GM23248 (cell line): ENCODE measurements at places on chromosomes 2 and 18. TPM values are rescaled to one million over a fixed set of nuclear protein-coding genes. Genes with fewer than 3 reads are reported as not detected.
A peak's percentile ranks its signal among the peaks of the same experiment; 100 is the strongest.

The KCNJ3 gene
- not detected in 2 replicates for total RNA-seq

The MPHOSPH10 gene
- total RNA-seq: 18.8 and 18.9 TPM in 2 replicates

The DGKD gene
- total RNA-seq: 4.0 and 5.1 TPM in 2 replicates

The EN1 gene
- total RNA-seq: 7.0 and 9.1 TPM in 2 replicates

The OR6B2 gene
- total RNA-seq: not detected in 2 replicates

The IHH gene
- not detected in 2 replicates for total RNA-seq

The GPR45 gene
- total RNA-seq: not detected in 2 replicates

The GPR17 gene
- not detected in 2 replicates for total RNA-seq

The CSRNP3 gene
- 0.43 and 1.1 TPM in 2 replicates for total RNA-seq

The DIPK1C gene
- total RNA-seq: not detected in 2 replicates

GRCh38 chr18:26255695-26256622 is 29.7 kb downstream of the TAF4B start:
- DNase-seq: no peak

GRCh38 chr2:173019755-173020154 is 55.9 kb upstream of the MAP3K20 start:
- no peak for DNase-seq

- DNase-seq: no peak
Measured at GRCh38 chr2:62941413-62941812, 109.2 kb upstream of the OTX1 start.

DNA sequence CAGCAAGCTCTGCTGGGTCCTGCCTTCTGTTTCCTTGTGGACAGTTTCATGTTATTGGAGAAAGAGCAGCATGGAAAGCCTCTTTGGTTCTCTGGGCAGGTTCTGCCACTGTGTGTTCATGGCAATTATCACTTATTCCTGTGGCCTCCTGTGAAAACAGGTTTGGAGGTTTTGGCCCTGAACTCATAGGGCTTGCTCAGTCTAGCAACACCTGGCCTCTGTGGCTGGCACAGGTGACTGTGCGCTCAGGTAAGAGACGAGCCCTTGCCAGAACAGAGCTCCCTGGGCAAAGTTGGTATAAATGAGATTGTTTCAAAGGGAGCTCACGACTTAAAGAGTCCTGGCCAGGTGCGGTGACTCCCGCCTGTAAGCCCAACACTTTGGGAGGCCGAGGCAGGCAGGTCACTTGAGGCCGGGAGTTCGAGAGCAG is 5.7 kb downstream of the CEP68 start:
- no peak for DNase-seq

- no peak for DNase-seq
Measured at GRCh38 chr2:158006961-158007719, 94.5 kb upstream of the UPP2 start.

DNA sequence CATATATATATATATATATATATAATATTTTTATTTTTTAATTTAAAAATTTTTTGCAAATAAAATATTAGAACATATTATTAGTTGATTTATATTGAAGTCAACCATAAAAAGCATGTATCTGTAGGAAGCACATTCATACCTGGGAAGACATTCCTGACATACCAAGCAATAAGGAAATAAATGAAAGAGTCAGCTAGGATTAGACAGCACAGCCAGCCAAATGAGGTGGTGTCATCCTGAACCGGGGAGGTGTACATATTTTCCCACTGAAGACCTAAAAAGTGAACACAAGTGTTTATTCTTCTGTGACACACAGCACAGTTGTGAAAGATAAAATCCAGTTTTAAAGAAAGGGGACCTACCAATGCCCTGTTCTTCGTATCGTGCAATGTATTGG is 149.2 kb downstream of the ABCA12 start:
- no peak for DNase-seq

GRCh38 chr18:42474577-42474976 is 519.5 kb downstream of the PIK3C3 start:
- no peak for DNase-seq

DNA sequence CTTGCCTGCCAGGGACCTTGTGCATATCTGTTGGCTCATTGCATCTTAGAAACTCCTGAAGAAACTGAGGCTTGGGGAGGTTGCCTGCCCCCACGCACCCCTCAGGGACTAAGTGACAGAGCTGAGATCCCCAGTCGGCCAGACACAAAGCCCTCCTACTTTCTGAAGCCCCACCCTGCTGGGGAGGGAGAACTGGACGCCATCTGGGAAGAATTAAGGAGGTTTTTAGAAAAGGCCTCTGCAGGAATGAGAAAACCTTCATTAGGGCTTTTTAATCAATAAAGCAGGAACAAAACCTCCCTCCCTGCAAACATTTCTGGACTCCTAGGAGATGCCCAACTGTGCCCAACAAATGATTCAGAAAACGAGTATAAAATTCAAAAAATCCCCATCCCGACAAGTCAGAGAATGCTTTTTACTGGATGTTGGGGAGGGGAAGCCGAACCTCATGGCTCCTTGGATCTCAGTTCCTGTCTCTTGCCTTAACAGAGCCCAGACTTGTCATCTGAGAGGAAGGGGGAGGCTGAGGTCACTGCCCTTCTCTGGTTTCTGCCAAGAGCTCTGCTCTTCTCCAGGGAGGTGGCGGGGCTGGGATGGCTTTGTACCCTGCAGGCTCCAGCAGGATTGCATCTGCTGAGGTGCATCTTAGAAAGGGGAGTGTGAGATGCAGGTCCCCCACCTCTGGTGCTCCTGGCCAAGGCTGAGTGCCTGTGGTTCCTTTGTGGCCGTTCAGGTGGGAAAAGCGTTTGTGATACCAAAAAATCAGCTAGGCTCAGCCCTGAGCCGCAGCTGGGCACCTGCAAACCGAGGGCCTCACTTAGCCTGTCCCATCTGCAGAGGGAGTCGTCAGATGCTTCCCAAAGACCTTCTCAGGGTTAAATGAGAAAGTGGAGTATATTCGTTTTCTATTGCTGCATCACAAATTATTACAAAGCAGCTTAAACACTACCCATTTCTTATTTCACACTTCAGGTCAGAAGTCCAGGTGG is 142.4 kb downstream of the ZFP36L2 start:
- DNase-seq: peak; percentile 78

- DNase-seq: peak; percentile 8
Measured at GRCh38 chr2:200275295-200276013, 31.0 kb upstream of the SPATS2L start.

GRCh38 chr2:228699400-228699799 is 517.9 kb upstream of the SPHKAP start:
- DNase-seq: peak; percentile 34

- DNase-seq: peak; percentile 98
Measured at GRCh38 chr18:54776282-54776977, 51.8 kb upstream of the RAB27B start.

DNA sequence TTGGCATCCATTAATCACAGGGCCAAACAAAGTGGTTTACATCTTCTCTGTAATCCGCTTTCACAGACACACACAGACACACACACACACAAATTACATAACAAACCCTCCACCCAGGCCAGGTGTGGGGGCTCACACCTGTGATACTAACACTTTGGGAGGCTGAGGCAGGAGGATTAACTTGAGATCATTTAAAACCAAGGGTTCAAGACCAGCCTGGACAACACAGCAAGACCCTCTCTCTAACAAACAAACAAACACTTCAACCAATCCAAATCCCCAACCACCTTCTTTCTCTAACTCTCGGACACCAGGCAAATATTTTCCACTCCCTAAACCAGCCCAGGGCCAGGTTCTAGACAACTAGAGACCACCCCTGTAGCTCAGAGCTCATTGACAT is 79.5 kb upstream of the XPO1 start:
- no peak for DNase-seq

DNA sequence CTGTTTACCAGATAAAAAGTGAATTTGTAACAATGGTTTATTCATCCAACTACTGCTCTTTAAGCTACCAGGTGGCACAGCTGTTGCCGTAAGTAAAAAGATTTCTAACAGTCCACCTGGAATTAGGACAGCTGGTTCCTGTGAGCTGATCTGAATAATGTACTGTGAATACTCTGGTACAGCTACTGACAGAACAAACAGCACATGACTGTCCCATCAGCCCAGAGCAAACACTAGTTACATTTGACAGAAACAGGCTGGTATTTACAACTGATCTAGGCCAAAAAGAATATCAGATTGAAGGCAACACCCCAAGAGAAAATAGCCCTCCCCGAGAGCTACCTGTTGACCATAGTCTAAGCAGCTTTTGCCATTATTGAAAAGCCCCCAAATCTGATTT is 840.4 kb downstream of the CPS1 start:
- DNase-seq: no peak

DNA sequence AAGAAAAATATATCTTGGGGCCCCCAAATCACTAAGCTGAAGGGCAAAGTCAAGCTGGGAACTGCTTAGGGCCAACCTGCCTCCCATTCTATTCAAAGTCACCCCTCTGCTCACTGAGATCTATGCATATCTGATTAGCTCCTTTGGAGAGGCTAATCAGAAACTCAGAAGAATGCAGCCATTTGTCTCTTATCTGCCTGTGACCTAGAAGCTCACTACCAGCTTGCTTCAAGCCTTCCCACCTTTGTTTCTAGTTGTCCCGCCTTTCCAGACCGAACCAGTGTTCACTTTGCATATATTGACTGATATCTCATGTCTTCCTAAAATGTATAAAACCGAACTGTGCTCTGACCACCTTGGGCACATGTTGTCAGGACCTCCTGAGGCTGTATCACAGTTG is 479.4 kb downstream of the METTL4 start:
- no peak for DNase-seq

GRCh38 chr18:36066001-36066400 is 1.4 kb downstream of the RPRD1A start:
- peak; percentile 57 for DNase-seq

DNA sequence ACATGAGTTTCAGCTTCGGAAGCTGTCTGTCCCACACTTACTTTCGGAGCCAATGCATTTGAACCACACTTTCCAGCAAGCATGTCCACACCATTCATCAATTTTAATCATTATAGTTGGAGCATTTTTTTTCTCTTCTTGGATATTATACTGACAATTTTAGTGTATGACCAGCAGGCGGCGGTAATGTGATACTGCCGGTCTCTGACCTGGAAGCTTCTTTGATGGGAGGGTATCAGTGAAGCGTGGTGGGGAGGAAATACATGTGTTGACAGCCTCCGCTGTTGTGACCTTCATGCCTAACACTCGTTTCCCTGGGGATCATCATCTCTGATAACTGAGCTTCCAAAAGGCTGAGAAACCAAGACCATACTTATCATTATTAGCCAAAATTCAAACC is 231.7 kb downstream of the GBX2 start:
- no peak for DNase-seq

GRCh38 chr2:85119900-85120299 is 13.3 kb upstream of the TCF7L1 start:
- DNase-seq: no peak

DNA sequence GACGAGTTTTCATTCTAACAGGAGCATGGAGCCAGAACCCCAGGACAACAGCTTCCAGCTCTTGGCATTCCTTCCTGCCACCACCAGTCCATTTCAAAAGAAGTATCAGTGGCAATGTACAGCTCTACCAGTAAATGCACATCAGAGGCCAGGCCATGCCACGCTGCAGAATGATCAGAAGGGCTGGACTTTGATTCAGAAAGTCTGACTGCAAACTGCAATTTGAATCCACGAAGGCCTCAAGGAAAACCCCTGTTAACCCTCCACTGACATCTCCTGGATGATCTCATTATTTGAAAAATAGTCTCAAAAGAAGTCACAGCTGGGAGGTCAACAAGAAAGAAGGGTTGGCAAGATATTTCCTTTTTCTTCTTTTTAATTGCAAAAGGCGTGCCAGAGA is 119.2 kb downstream of the MYO5B start:
- DNase-seq: no peak

DNA sequence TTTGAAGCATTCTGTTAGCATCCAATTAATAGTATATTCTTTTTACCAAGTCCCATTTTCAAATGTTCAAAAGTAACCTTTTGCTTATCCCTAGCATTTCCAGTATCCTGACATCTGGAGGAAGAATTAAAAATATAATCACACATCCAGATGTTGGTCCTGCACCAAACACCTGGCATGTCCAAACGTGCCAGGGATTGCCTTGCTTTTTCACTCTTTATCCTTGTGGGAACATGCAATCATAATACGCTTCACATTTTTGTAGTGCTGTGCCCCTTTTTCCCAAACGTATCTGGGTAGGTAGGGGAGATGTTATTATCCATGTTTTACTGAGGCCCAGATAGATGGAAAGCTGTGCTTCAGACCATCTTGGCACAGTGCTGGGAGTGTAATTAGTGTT is 133.0 kb downstream of the TPGS2 start:
- no peak for DNase-seq

- DNase-seq: peak; percentile 70
Measured at GRCh38 chr18:51110073-51110797, 80.2 kb downstream of the SMAD4 start.

DNA sequence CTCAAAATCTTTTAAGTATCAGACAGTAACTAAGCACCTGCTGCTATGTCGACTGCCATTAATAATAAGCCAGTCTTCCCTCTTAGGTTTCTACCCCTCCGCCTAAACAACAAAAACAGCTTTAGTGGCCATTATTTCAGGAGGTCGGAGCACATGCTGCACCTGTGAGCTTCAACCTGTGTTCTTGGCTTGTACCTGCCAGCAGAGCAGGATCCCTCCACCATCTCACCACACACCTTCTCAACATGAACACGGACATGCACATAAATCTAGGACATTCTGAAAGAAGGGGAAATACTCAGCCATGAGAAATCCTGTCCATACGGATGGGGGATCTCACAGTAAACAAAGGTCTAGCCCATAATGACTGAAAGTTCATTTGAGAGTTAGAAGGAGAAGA is 3.7 kb downstream of the CYB5A start:
- DNase-seq: no peak

- DNase-seq: peak; percentile 91
Measured at GRCh38 chr18:45324495-45325113, 290.7 kb upstream of the SLC14A2 start.

- no peak for DNase-seq
Measured at GRCh38 chr18:50806208-50806616, 13.6 kb downstream of the MRO start.

GRCh38 chr18:20975077-20975476 is 136.5 kb downstream of the ROCK1 start:
- DNase-seq: no peak

GRCh38 chr2:60509066-60509465 is 44.4 kb downstream of the BCL11A start:
- no peak for DNase-seq

DNA sequence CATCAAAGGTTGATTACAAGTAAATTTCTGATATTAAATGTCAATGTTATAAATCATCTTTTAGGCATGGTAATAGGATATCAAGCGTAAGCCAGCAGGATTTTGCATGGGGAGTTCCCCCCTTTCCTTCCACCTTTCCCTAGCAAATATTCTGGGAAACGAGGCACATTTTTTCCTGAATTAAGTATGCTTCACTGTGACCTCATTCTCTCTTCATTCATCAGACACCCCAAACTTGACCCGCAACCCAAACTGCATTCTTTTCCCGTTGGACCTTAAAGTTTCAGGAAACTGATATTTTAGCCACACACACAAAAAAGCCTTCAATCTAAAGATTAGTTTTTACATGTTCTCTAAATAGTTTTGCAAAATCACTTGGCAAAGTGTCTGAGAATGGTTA is 214.5 kb upstream of the CTAGE1 start:
- peak; percentile 10 for DNase-seq
